Neural crest cell (in vitro differentiated cells): ENCODE measurements at places on chromosomes 3 and 15.

DNA sequence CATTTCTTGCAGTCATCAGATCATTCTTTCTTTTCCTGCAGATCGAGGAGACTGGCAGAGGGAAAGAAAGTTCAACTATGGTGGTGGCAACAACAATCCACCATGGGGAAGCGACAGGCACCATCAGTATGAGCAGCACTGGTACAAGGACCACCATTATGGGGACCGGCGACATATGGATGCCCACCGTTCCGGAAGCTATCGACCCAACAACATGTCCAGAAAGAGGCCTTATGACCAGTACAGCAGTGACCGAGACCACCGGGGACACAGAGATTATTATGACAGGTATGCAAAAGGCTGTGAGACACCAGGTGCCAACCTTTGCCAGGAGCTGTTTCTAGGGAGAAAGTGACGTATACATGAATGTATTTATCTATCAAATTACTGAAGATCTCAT lies 69.0 kb downstream of the RGMA start:
- no peak for DNase-seq

- DNase-seq: no peak
These were observed 3.3 kb downstream of the RYR3 start for GRCh38 chr15:33314069-33314468.

DNA sequence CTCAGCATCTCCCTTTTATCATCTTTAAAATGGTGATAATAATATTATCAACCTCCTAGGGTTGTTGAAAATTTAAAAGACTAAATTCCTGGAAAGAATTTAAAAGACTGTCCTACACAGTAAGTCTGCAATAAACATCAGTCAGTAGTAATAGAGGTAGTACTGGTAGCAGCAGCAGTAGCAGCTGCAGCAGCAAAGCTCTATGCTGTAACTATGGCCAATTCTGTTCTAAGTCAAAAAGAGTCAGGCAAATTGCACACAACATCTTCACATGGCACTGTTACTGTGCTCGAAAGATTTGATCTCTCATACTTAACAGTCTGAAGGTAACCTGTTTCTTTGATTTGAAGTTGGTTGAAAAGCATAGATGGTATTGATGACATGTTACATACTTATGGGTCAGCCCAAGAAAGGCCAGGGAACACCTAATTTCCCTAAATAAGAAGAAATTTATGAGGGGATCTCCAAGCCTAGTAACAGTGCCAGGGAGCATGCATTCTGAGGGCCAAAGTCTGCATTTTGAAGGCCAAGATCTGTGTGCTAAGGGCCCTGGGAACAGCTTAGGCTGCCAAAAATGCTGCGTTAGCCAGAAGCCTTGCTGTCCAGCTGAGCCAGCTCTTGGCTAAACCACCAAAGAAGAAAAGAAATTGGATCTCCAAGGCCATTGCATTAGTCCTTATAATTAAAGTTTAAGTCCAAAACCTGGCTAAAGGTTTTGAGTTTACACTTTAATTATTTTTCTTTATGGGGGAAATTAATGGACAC lies 68.2 kb downstream of the SIDT1 start:
- DNase-seq: no peak

- no peak for DNase-seq
These were observed 268.7 kb upstream of the ARRDC4 start for GRCh38 chr15:97691799-97692198.

GRCh38 chr3:87203809-87204208 lies 23.3 kb upstream of the CHMP2B start:
- no peak for DNase-seq

DNA sequence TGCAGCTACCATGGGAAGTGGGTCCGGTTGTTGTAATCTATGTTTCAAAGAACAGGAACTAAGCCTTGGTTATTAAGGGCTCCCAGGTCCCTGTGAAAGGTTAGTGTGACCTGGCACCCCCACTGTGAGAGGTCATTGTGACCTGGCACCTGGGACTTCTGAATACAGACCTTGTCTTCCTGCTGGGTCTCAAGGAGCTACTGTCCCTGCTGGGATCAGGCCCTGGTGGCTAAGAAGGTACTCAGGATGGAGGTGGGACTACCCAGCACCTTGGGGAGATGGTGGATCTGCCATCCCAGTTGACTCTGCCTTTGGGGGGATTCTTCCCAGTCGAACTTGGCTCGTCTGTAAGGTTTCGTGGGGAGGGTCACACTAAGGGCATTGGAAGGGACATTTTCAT lies 10.3 kb upstream of the SLCO2A1 start:
- DNase-seq: no peak

DNA sequence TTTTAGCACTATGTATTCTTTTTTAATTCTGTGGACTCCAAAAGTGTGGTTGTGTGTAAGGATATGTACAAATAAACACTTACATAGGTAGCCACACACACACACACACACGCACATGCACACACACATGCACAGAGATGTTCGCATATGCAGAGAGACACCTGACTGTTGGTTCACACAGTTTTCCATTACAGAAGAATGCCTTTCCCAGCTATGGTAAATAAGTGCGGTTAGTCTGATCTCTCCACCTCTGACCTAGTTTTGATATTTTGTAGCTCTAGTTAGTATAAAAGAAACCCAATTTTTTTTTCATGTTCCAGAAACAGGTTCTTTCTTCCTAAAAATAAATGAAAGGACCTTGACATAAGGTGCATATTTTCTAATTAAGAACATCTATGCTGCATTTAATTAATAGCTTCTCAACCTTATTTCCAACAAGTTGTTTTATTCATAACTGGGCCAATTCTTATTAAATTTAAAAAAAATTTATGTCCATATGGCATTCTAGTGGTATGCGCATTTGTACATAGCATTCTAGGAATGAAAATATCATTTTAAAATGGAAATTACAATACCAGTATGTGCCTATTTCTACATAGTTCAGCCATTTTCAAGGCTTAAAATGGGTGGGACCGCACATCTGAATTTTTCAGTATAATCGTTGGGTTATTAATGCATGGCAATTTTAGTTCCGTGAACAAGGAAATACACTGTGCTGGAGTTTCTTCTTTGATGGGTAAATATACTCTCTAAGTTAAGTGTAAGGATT lies 27.2 kb downstream of the TMEM108 start:
- no peak for DNase-seq

GRCh38 chr15:38503496-38503895 lies 49.6 kb downstream of the FAM98B start:
- DNase-seq: no peak

GRCh38 chr3:63193647-63194046 lies 84.5 kb upstream of the SYNPR start:
- no peak for DNase-seq

DNA sequence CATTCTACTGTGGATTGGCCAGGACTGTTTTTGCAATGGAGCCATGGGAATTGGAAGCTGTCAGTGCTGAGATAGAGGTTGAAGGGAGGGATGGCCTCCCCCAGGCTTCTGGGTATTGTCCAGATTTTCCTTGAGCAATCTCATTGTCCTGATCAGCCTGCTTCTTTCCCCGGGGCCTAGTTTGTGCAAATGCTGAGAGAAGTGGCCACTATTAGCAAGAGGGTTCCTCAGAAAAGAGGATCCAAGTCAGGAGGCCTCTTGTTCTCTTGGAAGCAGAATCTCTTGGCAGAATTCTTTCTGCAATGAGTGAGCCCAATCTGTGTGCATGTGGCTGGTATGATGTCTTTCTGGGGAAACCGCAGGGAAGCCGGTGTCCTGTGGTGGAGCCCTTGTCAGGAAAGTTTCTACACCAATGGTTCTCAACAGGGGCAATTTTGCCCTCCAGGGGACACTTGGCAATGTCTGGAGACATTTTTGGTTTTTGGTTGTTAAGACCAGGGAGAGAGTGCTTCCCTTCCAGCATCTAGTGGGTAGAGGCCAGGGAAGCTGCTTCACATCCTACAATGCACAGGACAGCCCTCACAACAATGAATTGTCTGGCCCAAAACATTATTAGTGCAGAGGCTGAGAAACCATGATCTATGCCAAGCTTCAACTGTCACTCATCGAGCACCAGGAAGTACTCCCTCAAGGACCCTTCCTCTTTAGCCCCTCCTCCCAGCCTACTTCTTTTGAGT lies 2.0 kb downstream of the LIPC start:
- DNase-seq: no peak

DNA sequence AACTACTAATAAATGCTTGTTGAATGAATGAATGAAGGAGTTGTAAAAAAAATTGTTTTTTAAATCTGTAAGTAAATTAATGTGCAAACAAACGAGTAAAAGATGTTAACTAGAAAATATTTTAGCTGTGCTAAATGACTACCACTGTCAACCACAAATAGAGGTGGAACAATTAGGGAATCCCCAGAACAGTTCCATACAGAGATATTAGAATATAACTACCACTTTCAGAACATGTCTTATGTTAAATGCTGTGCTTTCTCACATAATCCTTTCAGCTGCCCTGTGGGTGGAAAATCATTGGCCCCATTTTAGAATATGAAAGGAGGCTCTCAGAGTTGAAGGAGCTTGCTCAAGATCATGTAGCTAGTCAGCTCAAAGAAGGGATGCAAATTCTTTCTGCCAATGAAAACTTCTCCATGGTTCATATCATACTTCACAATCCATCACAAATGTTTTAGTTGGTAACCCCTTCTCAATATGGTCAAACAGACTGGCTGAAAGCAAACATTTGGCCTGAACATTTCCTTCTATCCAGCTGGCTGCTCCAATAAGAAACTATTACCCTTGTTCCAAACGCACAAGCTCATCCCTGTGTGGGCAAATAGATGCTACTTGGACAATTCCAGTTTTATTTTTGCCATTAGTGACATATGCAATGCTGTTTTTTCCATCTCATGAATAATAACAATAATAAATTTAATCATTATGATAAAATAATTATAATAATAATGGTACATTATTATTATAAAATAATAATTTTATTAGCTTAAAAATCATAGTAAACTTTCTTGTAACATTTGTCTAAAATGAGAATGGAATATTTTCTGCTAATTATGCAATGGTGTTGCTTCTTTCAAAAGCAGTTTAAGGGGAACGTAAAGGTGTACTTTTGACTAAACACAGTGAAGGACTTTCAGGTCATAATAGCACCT lies 290.4 kb upstream of the STT3B start:
- DNase-seq: no peak

DNA sequence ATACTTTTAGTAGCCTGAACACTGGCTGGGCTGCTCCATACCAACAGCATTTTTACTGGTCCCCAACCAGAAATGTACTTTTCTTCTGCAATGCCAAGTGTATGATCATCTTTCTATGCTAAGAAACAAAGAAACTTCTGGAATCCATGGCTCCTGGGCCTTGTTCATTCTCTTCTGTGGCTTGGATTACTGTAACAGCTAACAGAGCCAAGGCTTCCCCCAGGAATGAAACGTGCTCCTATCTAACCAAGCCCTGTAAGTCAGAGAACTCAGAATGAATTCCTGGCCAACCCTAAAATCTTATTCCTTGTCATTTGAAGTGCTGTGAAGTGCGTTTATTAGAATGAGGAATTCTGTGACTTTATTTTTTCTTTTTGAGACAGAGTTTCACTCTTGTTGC lies 102.9 kb upstream of the RAD18 start:
- DNase-seq: no peak

DNA sequence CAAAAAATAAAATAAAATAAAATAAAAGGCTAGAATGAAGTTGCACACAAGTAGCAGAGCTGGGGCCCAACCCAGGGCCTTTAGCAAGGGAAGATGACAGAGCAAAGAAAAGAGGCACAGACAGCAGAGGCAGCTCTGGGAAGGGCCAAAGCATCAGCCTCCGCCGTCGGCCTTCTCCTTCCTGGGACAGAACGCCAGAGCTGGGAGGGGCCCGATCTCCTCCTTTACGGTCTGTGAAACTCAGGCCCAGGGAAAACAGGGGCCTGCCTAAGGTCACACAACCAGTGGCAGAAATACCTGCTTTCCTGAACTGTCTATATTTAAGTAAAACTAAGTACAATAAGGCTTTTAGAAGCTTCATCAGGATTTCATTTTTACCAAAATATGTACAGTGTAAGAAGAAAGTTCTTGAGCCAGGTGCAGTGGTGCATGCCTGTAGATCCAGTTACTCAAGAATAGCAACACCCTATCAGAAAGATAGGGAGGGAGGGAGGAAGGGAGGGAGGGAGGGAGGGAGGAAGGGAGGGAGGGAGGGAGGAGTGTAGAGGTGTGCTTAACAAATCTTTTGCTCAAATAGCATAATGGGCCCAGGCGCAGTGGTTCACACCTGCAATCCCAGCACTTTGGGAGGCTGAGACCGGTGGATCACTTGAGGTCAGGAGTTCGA lies 43.0 kb upstream of the MUC4 start:
- no peak for DNase-seq

DNA sequence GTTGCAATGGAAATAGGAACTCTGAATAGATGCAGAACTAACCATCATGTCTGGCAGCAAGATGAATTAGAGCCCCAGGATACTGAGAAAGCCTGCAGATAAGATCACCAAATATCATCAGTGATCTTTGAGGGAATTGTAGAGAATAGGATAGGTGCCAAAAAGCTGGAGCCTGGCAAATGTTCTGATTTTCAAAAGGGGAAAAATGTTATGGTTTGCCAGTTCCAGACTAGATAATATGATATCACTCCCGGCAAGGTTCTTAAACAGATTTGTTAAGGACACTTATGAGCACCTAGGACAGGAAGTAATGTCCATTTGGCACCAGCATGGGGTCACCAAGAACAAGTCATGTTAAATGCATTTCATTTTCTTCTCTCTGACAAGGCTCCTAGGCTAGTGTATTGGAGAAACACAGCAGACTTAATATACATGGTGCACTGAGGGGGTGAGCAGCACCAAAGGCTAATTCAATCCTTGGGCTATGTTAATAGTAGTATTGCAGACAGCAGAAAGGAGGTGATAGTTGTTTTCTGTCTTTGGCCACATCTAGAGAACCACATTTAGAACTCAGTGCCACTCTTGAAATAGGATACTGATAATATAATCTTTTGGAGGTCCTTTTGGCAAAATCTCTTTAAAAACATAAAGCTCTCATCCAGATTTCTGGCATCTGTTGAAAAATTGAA lies 4.8 kb downstream of the SRGAP3 start:
- no peak for DNase-seq

GRCh38 chr15:80431635-80432344 lies 27.6 kb downstream of the ARNT2 start:
- no peak for DNase-seq
